SK-MEL-5 (cell line): ENCODE measurements at places on chromosomes 12 and 14. TPM values are rescaled to one million over a fixed set of nuclear protein-coding genes. Genes with fewer than 3 reads are reported as not detected.

- peak; percentile 27 for DNase-seq
Measured at GRCh38 chr14:99224116-99224910, 47.7 kb downstream of the BCL11B start.

DNA sequence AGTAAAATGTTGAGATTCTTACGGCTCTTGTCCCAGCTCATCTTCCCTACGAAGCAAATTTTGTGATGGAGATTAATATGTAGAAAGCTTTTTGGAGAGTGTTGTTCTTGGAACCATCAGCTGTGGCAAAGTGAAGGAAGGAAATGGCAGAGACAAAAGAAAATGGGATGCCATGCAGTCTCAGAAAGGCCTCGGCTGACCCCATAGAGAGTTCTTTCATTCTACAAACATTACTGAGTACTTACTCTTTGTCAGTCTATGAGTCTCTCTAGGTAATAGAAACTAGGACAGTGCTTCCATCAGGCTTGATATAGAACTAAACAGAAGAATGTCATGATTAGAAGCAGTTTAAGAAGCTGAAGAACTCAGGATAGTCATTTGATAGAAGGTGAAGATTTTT, 134.1 kb downstream of the PLEKHA5 start:
- DNase-seq, result no peak

DNA sequence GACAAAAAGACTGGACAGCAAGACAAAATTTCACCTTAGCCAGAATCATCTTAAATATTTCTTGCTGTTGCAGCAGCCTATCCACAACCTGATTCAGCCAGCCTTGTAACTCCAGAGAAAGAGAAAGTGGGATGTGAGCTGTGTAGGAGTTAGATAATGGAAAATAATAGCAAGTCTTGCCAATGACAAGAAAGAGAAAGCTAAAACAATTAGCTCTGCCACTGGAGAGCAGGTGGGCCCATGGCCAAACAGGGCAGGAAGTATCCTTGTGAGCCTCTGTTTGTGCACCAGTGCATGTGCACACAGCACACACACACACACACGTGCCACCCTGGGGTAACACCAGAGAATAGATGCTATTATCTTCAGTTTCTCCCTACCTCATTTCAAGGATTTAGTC, 106.0 kb upstream of the CCDC196 start:
- no peak for DNase-seq

The HOXC6 gene
- 1.5 and 2.1 TPM in 2 replicates for total RNA-seq

DNA sequence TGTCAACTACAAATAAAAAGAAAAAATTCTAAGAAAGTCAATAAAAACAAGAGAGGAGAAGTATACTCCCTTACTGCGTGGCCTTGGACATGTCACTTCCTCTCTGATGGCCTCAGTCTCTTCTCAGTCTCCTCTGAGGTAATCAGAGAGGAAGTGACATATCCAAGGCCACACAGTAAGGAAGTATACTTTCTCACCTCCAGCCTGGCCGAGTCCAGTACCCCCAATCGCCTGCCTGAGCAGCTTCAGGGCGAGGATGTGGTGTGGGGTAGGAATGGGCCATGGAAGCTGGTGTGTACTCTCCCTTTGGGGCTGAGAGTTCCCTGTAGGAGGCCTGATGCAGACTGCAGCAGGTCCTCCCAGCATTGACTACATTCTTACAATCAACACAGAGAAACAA, 15.8 kb downstream of the VDR start:
- DNase-seq, result no peak

DNA sequence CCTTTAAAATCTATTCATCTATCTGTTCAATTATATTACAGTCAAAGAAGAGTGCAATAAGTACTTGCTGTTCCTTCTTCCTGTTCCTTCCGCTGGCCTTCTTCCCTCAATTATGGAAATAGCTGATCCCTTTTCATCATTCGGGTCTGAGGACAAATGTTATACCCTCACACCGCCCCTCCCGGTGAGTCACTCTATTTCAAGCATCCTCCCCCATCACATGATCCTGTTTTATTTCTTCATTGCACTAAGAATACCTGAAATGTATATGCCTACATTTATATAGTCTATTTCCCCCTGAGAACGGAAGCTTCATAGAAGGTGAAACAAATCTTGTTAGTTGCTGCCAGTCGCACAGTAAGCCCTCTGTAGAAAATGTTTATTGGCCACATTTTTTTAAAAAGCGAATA, 2.5 kb downstream of the SLC38A1 start:
- DNase-seq, result no peak

DNA sequence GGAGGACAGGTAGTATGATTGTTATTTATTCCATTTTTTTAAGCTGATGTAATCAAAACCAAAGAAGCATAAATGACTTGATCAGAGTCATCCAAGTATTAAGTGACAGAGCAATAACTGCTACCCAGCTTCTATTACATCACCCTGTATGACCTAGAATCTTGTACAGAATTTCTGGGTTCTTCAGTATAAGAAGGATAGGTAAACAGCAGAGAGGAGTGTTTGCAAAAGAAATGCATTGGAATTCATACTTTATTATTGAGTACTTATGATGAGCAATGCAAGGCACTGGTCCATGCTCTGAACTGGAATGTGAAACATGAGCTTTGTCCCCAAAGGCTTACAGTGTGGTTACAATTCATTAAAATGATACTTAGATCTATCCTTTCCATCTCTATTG, 916.8 kb downstream of the DIO2 start:
- no peak for DNase-seq

The ZNF385A gene
- 1.1 and 3.1 TPM in 2 replicates for total RNA-seq

The PCED1B gene
- total RNA-seq, result 0.48 and 0.87 TPM in 2 replicates

The FANCM gene
- total RNA-seq, result 5.6 and 7.5 TPM in 2 replicates

DNA sequence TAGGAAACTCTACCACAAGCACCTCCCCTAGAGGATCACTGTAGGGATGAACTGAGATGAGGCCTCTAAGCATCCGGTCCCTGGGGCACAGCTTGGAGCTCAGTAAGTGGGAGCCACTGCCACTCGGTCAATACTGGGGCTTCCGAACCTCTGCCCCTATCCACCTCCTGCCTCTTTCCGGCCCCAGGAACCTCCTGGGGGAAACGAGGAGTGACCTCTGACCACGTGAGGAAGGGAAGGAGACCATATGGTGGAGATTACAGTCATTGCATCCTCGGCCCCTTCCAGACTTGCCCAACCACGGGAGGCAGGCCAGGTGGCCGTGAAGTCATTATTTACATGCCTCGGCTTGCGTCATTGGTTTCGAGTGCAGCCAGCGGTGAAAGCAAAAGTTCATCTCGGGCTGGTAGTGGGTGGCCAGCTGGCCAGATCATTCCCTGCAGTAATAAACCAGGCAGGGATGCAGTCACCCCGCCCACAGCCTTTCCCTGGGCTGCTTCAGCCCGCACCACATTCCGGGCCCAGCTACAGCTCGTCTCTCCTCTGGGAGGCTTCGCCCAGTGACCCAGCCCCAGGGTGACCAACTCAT, 65.4 kb downstream of the C14orf132 start:
- DNase-seq, result no peak

The RAD51AP1 gene
- 17.8 and 25.8 TPM in 2 replicates for total RNA-seq

The MDGA2 gene
- total RNA-seq, result 8.2 and 10.5 TPM in 2 replicates

GRCh38 chr12:113852264-113852663, 113.9 kb downstream of the RBM19 start:
- no peak for DNase-seq

The PTGER2 gene
- total RNA-seq, result not detected in 2 replicates

DNA sequence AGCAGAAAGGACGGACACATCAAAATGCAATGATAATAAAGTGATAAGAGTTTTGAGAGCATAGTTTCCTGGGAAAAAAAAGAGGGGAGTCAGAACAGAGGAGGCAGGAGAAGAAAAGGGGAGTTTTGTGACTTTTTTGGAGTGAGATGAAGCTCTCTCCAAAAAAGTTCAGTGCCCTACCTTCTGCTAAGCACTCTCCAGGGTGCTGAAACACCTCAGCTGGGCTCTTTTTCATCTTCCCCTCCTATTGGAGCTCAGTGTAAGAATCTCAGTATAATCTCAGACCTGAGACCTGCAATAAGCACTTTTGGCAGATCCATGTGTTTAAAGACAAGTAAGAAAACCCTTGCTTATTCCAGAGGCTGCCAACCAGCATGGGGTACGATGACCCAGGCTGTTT, 58.9 kb upstream of the SRRM4 start:
- DNase-seq, result peak; percentile 17

DNA sequence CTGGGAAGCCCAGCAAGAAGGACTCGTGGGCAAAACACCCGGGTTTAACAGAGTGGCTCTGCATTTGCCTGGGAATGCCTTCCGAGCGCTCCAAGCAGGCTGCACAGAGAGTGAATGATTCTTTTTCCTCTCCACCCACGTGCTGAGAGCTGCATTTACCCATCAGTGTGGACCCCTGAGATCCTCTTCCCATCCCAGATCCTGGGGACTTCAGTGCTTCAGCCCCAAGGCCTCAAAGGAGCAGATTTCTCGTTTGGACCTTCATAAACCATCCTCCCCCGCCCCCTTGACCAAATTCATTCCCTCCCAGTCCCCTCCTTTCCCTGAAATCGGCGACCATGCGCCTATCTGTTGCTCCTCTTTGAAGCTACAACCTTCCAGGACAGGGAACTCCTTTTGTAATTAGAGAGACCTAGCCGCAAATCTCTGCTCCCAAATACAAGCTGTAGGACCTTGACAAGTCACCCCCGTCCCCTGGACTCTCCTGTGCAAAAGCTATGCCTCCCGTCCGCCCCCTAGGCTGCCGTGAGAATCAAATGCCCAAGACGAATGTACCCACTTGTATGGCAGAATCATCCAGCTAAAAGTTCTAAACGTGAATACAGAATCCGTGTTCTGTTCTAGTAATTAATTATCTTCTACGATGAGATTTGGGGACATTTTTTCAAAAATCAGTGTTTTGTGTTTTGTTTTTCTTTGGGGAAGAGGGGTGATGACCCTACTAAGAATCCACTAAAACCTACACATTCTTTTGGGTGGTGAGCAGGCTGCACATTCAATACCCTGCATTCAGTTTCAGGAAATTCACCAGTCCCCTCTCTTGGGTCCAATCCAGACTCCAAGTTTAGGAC, 8.8 kb downstream of the TBX5 start:
- DNase-seq, result no peak
